ENCODE measurements at places on chromosomes 6 and 20.

DNA sequence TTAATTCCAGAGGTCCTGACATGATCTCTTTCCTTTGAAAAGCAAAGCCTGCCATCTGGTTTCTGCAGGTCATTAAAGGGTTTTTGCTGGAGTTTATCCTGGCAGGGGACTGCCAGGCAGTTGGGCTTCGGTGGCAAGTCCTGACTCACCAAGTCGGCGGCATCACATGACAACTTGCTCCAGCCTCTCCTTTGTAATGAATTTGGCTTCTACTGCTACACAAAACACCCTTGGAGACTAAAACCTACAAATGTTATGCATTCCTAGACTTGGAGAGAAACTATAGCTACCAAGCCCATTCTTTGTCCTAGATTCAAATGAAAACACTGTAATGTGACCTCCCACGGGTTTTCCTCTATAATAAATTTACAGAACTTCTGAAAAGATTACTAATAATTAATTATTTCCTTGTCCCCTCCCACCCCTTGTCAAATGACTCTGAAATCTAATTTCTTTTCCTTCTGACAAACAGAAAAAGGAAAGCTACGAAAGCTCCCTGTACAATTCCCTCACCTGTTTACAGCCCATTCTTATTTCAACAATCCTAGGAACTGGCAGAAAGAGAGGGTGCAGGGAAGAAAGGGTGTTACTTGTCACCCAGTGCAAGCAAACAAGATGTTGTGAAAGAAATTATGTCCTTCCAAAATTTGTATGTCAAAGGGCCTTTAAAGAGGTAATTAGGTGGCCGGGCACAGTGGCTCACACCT is 62.9 kb downstream of the QRSL1 start:
- no peak for DNase-seq

- DNase-seq = no peak
These were observed 405.9 kb upstream of the SULF2 start for GRCh38 chr20:48191200-48191599.

DNA sequence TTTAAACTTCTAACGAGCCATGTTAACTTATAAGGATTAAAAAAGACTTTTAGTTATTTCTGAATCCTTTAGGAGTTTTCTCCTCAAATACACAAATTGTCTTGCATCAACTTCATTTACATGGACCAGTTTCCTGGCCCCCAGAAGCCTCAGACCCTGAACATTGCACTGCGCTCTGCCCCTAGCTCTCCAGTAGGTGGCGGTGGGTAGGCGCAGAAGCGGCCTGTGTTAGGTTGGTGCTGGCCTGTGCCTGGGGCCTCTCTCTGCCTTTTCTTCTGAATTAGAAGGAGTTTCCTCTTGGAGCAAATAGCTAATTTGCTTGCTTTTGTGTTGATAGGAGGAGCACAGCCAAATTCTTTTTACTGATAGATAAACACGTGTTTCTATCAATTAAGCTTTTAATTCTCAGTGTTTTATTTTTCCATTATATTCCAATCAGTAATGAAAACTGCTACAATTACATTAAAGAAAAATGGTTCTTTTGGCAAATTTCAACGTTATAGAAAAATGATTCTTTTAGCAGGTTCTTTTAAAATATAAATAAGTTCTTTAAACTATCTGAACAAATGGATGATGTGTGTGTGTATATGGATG is 44.4 kb downstream of the DTD1 start:
- peak; percentile 59 for DNase-seq

- no peak for DNase-seq
These were observed 330.5 kb downstream of the TFAP2A start for GRCh38 chr6:10084111-10084986.

GRCh38 chr6:12026833-12027232 is 14.7 kb downstream of the HIVEP1 start:
- DNase-seq = no peak

DNA sequence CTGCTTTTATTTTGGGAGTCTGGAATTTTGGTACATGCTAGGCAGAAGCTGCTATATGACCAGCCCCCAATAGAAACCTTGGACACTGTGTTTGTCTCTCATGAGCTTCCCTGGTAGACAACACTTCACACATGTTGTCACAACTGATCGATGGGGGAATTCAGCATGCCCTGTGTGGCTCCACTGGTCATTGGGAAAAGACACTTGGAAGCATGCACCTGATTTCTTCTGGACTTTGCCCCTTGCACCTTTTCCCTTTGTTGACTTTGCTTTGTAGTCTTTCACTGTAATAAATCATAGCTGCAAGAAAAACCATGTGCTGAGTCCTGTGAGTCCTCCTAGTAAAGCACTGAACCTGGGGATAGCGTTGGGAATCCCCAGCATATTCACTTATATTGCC is 7.9 kb upstream of the WFDC10A start:
- DNase-seq = no peak

GRCh38 chr6:156392648-156393047 is 384.5 kb upstream of the ARID1B start:
- no peak for DNase-seq

GRCh38 chr6:19231878-19232561 is 605.1 kb upstream of the ID4 start:
- no peak for DNase-seq

- DNase-seq = no peak
These were observed 66.4 kb upstream of the SLC22A23 start for GRCh38 chr6:3523271-3523670.

DNA sequence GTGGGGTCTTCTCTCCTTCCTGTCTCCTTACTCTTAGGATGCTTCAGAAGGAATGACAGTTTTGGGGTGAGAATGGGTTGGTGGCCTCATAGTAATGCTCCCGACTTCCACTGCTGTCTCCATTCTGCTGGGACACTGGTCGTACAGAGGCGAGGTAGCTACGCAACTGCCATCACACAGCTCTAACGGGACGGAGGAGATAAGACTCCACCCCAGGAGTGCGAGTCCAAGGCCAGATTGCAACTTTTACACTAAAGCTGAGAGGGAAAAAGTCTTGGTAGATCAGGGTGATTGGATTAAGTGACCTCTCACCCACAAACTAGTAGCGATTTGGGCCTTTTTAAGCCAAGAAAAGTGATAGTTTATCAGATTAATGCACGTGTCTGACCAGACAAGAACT is 1.8 kb upstream of the PRR18 start:
- DNase-seq = no peak

GRCh38 chr6:23879816-23880215 is 246.2 kb upstream of the NRSN1 start:
- DNase-seq = no peak

GRCh38 chr6:122620902-122621301 is 10.7 kb downstream of the PKIB start:
- DNase-seq = no peak

DNA sequence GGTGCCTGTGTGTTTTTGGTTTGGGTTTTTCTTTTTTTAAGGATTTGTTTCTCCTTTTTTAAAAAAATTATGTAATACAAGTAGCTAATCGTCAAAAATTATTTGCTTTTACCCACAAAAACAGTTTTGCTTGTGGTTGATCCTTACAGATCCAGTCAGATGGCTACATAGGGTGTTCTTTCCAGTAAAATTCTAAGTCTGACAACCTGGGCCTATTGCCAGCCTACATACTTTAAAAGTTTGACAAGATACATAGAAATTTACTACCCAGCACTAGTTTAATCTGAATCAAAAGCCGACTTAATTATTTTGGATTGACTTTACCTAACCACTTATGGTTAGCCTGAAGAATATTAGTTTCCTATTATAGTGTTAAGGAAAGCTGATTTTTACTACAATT is 2.1 kb upstream of the SOX4 start:
- no peak for DNase-seq

- DNase-seq = no peak
These were observed 23.6 kb downstream of the IL17A start for GRCh38 chr6:52209770-52210169.

GRCh38 chr20:11902285-11902697 is 15.4 kb upstream of the BTBD3 start:
- no peak for DNase-seq

GRCh38 chr6:97059473-97059872 is 134.9 kb downstream of the KLHL32 start:
- no peak for DNase-seq

DNA sequence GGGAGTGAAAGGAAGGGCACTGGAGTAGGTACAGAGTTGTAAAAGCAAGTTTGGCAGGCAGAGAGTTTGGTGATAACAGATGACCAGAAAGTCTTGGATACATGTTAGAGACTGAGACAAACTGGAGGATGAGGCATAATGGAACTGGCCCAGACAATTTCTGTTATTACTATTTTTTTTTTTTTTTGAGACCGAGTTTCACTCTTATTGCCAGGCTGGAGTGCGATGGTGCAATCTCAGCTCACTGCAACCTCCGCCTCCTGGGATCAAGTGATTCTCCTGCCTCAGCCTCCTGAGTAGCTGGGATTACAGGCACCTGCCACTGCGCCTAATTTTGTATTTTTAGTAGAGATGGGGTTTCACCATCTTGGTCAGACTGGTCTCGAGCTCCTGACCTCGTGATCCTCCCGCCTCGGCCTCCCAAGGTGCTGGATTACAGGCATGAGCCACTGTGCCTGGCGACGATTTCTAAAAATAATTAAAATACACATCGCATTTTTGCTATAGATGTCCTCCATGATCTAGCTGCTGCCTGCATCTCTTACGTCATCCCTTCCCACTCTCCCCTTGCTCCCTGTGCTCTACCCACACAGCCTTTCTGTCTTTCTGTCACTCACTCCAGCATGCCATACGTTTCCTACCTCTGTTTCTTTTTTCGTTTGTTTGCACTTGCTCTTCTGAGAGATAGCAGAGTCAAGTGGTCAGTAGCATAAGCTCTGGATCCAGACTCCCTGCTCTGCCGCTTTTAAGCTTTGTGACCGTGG is 23.5 kb downstream of the MAPK14 start:
- DNase-seq = peak; percentile 64

DNA sequence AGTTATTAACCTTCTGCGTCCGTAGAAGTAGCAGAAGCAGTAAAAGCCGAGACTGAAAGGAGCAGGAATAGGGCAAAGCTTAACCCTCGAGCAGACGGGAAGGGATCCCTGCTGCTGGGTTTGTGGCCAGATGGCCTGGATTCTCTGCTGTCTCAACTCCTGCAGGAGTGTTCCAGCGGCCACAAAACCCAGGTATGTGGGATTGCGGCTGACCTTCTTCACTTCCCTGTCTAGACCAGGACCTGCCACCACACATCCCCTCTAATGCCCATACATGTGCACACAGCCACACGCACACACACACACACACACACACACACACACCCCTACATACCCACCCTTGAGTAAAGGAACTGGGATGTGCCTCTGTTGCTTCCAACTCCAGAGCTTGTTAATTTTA is 33.1 kb upstream of the TNFRSF21 start:
- DNase-seq = no peak

GRCh38 chr6:56742122-56742791 is 99.6 kb upstream of the DST start:
- DNase-seq = no peak

DNA sequence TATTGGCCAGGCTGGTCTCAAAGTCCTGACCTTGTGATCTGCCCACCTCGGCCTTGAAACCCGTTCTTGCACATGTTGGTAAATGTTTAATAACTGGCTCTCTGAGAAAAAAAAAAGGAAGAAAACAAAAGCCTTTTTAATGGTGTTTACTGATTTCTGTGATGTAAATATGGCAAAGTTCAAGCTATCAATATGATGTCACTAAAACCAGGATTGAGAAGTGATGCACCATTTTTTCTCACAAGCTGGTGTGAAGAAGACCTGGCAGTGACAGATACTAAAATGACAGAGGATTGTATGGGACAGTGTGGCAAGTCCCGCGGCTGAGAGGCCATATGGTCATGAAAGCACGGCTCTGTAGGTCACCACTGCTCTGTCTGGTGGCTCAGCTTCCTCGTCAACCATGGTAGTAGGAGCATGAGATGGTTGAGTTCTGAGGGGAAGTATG is 196.3 kb upstream of the SUPT3H start:
- no peak for DNase-seq

DNA sequence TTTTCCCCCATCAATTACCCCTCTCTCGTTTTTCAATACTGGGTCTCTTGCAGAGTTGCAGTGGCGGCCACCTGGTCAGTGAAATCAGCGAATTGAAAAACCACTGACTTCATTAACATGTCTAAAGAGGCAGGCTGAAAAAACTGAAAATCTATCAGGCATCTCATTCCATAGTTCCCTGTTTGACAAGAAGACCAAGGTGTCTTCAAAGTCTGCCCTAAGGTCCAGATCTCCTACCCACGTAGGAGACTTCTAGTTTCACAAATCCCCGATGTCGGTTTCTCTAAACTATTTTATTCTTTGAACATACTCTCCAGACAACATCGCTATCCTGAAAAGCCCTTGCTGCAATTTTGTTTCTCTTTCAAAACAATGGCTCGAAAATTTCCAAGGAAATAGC is 796 bp upstream of the TUBB start:
- no peak for DNase-seq

DNA sequence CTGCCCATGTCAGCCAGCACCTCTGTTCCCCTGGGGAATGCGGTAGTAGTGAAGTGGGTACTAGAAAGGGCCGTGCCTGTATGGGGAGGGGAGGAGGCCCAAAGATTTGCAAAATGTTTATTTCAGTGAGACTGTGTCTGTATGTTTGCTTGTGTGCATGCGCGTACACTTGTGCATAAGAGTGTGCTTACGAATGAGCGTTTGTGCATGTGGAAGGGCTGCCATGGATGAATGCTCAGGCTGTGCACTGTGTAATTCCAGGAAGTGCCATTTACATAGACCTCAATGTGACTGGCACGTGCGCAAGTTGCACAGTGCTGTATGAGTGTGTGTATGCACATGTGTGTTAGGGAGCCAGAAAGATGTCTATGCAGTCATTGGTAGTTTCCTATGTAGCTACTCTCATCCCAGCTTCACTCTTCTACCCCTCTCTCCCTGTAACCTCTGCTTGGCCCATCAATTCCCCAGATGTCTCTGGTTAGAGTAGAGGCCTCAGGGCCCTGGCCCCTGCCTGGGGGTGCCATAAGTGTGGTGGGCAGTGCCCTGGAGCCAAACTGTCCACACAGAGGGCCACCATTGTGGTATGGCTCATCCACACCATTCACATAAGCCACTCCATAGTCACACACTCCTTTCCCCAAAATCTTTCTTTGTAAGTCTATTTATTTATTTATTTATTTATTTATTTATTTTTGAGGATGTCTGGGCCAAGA is 26.8 kb upstream of the SLC22A7 start:
- DNase-seq = no peak

GRCh38 chr6:162271922-162272321 is 455.6 kb downstream of the PRKN start:
- DNase-seq = no peak
